NB4 (cell line): ENCODE measurements at places on chromosomes 1 and 21.

DNA sequence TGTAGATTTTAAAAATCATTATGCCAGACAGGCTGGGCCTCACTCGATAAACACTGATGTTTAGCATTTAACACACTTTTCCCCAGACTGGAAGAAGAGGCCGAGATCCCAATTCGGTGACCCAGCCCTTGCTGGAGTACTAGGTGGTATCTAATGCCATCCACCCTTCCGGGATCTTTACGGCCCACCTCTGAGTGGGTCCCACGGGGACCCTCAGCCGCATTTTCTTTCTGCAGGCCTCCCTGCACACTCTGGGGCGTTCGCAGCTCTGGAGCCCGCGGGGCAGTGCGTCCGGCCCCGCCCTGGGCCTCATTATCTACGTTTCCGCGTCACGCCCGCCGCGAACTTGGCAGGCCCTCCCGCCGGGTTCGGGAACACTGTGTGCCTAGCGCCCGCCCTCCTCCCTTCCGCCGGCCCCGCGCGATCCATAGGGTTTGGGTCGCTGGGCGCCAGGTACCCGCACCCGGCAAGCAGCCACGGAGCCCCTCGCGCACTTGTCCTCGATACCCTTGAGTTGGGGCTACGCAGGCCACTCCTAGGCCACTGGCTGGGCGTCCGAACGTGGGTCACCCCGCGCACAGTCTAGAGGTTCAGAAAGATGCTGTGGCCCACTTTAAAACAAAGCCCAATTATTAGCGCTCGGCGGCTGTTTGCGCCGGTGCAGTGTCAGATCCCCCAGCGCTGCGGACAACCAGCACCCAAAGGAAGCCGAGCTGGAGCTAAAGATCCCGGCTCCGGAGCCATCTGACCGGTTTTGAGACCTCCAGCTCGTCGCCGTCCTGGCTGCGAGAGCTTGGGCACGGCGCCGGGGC lies 950 bp upstream of the EVA1C start:
- no peak for DNase-seq

- no peak for DNase-seq
Measured at GRCh38 chr1:10149231-10149630, 61.1 kb upstream of the KIF1B start.

DNA sequence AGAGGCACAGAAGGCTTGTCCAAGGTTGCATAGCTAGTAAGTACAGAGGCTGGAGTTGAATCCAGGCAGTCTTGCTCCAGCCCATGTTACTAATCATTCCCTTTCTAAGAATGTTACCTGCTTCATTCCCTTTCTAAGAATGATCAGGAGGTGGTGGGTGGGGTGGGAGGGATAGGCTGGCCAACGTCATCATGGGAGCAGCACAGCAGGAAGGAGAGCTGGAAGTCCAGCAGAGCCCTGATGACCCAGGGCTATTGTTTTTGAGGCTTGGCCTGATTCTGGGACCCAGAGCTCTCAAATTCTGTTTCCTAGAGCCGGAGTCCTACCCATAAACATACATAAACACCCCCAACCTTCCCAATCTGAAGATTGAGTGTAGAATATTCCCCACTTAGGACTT lies 11.8 kb upstream of the CSF1 start:
- no peak for DNase-seq

DNA sequence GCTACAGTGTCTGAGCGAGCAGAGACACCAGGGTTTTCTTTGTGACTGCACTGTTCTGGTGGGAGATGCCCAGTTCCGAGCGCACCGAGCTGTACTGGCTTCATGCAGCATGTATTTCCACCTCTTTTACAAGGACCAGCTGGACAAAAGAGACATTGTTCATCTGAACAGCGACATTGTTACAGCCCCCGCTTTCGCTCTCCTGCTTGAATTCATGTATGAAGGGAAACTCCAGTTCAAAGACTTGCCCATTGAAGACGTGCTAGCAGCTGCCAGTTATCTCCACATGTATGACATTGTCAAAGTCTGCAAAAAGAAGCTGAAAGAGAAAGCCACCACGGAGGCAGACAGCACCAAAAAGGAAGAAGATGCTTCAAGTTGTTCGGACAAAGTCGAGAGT lies 2.7 kb downstream of the ZBTB18 start:
- no peak for DNase-seq

DNA sequence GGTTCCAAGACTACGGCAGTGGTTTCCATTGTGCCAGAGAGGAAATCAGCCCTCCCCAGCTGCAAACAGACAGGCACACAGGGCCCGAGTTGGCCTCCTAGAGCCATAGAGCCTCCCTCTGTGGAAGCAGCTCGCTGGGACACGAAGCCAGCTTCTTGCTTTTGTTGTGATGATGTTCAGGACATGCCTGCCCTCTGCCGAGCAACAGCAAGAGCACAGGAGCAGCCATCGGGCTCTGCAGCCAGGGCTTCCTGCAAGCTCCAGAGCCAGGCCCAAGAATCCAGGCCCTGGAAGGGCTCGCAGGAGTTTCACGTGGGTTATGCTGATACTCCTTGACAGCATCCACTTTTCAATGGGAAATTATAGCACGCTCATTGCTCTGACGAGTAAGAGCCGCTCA lies 18.5 kb downstream of the NPHP4 start:
- DNase-seq: no peak
